ENCODE measurements at places on chromosomes 1 and 21.

- DNase-seq: no peak
These were observed 30.6 kb downstream of the FYB2 start for GRCh38 chr1:56788588-56788987.

- no peak for DNase-seq
These were observed 633.8 kb downstream of the NCAM2 start for GRCh38 chr21:21631961-21632360.

DNA sequence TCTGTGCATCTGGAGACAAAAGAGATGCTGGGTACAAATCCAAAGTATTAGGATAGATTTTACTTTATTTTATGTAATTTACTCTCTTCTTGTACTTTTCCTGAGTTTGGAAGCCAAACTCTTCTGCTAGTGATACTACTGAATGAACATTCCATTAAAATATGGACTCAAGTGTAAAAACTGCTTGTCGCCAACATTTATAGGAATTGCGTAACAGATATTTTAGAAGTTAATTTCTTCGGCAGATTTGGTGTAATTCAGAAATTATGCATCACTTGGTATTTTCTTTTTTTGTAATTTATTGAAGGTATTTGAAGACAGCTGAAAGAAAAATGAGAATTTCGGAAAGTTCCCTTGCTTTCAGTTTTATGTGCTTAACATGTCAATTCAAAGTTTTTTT is 137.0 kb downstream of the RABGAP1L start:
- no peak for DNase-seq

DNA sequence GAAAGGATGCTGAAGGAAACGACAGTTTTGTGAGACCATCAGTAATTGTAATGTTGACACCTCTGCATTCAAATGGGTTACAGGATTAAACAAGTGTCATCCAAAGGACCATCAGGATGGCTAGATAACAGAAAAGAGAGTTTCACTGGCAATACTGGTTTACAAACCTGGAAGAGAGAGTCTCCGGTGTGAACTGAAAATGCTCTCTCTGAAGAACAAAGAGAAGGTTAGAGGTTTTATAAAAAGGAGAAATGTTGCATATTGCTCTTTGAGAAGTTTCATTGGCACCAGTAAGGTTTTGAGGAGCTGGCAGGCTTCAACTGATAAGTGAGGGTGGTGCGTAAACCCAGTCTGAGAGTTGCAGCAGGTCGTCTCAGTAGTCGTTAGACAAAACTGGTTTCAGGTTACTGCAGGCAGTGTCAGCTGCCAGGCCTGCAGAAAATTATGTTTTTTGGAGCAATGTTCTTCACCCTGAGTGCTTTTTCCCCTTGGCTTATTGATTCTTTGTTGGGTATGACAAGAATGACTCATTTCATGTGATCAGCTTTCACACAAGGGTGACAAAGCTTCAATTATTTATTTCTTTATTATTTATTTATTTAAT is 42.2 kb downstream of the KCNK1 start:
- DNase-seq: peak; percentile 17

DNA sequence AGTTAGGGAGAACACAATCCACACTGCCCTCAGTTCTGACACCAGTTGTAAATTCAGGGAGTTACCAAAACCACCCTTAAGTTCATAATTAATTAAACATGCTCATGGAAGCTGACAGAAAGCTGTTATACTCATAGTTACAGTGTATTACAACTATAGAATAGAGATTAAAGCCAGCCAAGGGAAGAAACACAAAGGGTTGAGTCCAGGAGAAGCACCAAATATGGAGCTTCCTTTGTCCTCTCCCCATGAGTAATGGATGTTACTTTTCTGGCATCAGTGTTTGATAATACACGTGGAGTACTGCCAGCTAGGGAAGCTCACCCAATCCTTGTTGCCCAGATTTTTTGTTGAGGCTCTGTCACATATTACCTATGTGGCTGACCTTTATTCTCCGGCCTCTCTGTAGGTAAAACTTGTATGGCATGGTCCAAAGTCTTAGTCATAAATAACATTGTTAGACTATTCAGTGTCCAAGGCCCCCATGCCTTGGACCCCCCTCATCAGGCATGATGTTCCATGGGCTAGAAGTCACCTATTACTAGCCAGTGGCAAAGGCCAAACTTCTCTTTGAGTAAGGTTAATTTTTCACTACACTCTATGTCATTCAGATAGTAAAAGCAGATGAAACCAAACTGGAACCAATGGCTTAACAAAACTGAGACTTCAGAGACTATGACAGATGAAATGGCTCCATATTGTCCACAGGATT is 175.7 kb downstream of the GPR52 start:
- no peak for DNase-seq

All from NCI-H510A (cell line).